Left renal cortex interstitium (tissue), 4 donors: ENCODE measurements at places on chromosomes 3 and 15.

DNA sequence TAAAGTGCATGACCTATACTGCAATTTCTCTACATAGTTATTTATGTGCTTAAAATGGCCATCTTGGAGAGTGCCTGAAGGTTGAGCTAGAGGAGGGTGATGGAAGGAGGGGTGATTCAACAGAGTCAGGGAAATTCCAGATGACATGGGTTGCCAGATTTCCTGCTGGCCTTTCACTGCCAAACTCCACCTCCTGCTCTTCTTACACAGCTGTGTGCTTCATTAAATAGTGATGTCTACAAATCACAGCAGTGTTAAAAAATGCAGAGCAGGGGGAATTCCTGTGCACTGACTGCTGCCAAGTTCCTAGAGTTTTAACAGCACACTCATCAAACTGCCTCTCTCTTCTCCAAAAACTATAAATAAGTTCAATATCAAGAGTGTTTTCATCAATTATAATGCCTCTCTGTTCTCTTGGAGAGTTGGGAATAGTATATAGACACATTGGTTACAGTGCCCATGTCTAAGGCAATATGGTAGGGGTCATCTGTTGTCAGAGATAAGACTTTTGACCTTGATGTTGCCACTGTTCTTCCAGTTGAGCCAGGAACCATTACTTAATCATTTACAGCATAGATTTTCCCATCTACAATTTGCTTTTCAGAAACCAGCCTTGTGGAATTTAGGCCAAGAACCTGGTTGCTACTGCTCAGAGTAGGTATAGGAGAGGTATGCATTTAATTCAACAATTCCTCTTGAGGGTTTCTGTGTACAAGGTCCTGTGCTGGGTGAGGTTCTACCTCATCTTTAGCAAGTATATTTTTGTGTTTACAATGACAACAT, 79.6 kb downstream of the TP63 start:
- no peak for DNase-seq

DNA sequence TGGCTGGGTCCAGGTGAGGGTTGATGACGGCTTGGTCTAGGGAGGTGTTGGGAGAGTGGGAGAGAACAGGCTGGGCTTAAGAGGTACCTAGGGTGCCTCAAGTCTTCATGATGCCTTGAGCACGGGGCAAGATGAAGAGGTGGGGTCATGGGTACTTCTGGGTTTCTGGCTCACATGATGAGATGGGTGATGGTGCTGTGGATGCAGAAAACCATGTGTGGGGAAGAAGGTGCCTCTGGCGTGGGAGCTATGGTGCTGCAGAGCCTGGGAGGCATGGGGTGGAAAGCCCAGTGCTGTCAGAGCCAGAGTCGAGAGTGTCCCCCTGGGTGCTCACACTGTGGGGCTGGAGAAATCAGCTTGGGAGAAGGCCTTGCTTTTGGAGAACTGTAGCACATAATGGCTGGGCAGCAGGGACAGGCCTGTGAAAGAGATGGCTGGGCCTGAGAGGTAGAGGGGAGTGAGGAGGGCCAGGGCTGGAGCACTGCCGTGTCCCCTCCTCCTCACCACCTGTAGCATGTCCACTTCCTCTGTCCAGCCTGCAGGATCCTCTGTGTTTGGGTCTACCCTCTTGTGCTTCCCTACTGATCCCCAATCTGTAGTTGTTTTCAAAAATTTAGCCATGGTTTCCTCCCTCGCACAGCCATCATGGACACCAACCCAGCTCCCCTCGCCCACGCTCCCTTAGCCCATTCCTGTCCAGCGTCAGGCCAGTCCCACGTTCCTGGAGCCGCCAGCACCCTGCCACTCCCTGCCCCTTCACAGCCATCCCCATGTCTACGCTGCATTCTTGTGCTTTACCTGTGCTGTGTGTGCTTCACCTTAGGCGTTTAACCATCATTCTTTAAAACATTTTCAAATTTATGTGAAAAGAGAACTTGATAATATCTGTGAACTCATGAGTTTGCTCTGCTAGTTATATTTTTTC, 132.0 kb downstream of the EEFSEC start:
- no peak for DNase-seq

- no peak for DNase-seq
Observed at GRCh38 chr3:17090280-17090983, 205.7 kb downstream of the PLCL2 start.

GRCh38 chr3:54853573-54854404, 74.1 kb downstream of the LRTM1 start:
- DNase-seq, result no peak

- no peak for DNase-seq
Observed at GRCh38 chr3:112448939-112449338, 50.3 kb downstream of the BTLA start.

GRCh38 chr15:23648920-23649515, 1.4 kb upstream of the MAGEL2 start:
- DNase-seq, result no peak

DNA sequence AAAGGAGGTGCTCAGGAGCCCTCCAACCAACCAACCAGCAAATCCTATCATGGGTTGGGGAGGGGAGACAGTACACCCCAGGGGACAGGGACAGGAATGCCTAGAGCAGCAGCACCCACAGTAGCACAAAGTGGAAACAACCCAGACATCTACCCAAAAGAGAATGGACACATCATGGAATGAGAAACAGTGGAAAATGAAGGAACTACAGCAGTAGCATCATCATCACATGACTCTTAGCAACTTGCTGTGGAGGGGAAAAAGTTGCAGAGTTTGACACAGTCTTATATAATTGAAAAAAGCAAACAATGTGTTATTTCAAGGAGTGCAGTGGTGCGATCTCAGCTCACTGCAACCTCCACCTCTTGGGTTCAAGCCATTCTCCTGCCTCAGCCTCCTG, 11.0 kb downstream of the C3orf22 start:
- DNase-seq, result no peak

DNA sequence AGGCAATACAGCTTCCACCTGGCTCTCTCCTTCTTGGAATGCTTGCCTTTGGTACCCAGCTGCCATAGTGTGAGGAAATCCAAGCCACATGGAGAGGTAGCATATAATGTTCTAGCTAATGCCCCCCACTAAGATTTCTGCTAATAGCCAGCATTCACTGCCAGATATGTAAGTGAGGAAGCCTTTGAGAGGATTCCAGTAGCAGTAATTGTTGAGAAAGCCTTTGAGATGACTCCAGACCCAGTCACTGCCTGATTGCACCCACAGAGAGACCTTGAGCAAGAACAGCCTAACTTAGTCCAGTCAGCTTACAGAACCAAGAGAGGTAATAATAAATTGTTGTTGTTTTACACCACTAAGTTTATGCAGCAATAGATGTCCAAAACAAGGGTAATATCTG, 63.1 kb downstream of the STRIT1 start:
- DNase-seq, result no peak

DNA sequence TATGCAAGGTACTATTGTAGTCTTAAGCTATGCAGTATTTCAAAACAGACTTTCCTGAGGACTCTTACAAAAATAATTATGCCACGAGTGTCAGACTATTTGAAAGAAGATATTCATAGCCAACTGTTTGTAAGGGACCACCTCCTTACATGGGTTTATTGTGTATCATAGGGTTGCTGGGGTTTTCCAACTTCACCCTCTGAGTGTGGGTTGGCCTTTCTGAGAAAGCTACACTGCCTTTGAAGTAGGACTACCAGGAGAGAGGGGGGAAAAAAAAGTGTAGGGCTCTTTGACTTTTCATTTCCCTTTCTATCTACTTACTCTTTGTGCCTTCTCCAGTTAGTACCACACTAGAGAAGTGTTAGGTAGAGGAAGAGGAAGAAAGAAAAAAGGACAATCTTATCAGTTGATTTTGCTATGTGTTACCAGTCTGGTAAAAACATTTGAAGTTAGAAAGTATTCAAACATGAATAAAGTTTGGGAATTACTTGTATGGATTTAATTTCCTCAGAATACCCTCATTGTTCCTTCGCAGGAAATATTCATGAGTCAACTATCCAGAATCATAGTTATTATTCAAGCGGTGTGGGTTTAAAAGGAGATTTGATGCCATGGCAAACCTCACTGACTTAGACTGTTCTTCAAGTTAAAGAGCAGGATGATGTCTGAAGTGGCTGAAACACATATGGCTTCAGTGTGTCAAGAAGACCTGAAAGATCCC, 329.3 kb upstream of the THBS1 start:
- DNase-seq, result no peak

GRCh38 chr3:24046214-24046613, 101.1 kb downstream of the NR1D2 start:
- DNase-seq, result no peak

GRCh38 chr3:155629556-155629955, 115.3 kb downstream of the PLCH1 start:
- no peak for DNase-seq

GRCh38 chr15:75648156-75649000, 666 bp downstream of the SNX33 start:
- no peak for DNase-seq

DNA sequence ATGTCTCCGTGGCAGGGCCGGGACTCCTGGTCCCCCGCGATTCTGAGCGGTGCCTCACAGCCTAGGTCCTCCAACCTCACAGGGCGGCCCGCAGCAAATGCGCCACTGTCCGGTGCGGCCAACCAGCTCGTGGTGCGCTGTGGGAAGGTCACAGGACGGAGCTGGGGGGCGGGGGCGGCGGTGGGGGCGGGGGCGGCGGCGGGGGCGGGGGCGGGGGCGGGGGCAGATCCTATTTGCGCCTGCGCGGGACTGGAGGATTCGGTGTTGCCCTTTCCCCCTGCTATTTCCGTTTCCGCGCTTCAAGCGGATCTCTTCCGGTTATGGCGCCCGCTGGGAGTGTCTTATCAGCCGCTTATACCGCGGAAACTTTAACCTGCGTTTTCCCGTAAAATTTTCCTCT, 106.7 kb upstream of the SNRPN start:
- no peak for DNase-seq

DNA sequence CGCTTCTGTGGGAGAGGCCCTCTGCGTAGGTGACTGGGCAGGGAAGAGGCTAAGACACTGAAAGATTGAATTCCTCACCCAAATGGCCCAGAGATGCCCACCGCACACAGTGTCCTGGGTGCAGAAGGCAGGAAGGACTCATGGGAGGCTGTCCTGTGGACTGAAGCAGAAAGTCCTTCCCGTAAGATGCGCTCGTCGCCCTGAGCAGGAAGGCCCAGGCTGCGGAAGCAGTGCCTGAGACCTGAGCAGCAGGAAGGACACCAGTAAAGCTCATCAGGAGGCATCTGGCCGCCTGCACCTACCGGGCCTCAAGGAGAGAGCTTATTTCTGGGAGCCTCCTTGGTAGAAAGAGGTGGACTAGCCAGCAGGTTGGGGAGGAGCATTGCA, 3.3 kb downstream of the PAK6 start:
- no peak for DNase-seq

DNA sequence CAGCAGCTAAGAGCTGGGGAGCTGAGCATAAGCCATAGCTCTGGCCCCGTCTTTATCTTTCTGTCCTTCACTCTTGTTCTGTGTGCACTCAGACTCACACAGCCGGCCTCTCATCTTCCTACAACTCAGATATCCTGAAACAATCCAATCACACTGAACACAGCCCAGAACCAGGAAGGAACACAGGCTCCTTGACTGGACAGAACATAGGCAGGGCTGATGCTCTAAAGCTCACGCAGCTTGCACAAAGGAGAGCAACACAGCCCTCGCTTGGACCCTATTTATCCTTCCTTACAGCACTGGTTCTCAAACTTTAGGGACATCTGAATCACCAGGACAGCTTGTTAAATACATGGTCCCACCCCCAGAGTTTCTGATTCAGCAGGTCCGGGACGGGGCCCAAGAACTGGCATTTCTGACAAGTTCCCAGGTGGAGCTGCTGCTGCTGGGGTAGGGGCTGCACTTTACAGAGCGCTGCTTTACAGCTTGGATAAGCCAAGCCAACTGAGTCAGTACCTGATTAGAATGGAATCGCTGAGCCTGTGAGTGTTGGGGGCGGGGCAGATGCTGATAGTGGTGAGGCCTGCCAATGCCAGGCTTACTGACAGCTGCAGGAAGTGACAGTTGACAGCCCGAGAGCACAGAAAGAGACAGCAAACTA, 65.1 kb downstream of the MRPL46 start:
- DNase-seq, result no peak

DNA sequence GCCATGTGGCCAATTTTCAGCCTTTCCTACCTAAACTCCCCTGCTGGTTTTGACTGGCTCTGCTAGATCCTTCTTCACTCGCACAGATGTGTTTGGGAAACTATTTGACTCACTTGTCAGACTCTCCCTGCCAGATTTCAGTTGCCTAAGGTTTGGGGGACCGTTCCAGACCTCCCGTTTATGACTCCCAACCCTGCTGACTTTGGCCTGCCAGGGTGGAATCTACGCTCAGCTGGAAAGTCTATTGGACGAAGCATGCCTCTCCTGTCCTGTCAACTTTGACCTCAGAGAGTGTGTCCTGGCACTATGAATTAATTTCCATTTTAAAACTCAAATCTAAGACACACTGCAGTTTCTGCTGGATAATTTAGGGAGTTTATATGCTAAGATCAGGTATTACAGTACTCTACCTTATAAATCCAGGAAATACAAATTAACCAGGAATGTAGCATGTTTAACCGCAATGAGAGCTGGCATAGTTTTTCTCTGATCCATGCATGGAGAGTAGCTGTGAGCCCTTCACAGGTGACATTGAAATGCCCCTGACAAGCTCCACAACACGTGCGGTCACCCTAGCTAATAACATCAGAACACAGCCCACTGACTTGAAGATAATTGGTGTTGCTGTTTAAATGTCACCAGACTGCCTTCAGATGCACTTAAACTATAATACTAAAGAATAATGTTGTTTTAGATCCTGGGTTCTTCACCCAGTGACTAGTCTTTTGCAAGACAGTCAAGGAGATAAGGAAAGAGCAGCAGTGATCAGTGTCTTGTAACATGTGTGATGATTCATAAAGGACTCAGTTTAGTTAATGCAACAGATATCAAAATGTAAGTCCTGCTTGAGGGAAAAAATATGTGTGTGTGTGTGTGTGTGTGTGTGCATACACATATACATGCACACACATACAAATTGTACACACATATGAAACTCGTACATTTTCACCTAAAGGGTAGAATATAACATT, 223.0 kb upstream of the MCTP2 start:
- no peak for DNase-seq

DNA sequence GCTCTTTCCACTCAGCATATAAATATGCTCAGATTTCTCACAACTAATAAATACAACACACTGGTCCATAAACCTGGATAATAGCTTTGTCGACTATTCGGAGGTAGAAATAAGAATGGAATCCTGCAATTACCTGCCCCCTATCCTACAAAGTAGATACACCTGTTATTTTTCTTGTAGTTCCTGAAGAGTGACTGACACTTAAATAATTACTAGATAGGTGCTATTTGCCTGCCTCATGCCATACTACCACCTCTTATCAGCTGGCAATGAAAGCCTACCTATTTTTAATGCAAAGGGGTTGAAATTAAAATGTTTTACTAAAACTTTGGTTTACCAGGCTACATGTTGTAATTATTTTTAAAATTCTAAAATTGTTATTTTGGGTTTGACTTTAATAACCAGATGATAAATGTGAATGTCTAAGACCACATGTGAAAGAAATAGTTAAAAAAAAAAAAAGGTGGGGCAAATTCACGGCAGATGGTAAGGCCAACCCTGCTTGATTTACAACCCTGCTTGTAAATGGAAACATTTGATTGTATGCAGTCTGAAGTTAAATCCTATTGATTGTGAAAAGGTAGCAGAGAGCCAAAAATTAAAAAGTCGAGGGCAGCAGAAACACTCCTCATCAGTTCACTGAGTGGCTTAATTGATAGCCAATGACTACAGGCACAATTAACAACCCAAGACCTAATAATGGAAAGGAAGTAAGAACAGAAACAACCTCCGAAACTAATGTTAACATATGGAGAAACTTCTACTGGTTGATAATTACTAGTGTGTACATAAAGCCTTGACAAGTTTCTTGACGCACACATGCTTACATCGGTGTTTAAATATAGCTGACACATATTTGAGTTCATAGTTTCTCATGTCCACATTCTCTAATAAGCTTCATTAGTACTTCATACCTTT, 8.9 kb downstream of the PEAK1 start:
- DNase-seq, result no peak
